Midbrain (tissue), 1 donor: ENCODE measurements at places on chromosomes 1 and 21.

GRCh38 chr1:3614755-3615742, 3.7 kb upstream of the MEGF6 start:
- no peak for DNase-seq

GRCh38 chr1:24584171-24584647, 28.3 kb downstream of the NCMAP start:
- DNase-seq: no peak

DNA sequence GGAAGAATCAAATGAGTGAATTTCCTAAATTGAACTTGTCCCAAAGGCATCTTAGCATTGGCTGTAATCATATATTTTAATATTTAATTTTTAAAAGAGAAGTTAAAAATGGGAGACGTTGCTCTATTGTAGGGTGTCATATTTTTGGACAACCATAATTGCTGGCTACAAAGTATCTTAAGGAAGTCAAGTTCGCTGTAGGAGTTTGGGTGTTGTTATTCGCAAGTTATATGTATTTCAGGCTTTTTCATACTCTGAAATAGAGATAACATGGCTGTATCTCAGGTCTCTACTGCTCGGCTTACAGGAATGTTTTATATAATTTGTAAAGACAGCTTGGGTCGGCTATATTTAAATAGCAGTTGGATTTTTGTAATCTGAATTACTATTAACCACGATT, 852 bp downstream of the TMEM50A start:
- DNase-seq: no peak

GRCh38 chr1:87830432-87830978, 501.8 kb downstream of the LMO4 start:
- no peak for DNase-seq

DNA sequence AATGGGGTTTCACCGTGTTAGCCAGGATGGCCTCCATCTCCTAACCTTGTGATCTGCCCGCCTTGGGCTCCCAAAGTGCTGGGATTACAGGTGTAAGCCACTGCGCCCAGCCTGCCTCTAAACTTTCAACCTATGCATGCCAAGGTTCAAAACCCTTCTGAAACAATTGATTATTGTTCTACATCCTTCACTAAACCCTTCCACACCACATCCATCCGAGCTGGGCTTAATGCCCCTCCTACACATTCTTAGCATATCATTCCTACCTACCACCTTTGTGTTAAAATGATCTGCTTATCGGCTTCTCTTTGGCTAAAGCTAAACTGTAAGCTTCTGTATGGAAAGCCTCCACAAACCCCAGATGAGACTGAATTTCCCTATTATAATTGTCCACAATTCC, 40.8 kb upstream of the DOCK7 start:
- DNase-seq: no peak

DNA sequence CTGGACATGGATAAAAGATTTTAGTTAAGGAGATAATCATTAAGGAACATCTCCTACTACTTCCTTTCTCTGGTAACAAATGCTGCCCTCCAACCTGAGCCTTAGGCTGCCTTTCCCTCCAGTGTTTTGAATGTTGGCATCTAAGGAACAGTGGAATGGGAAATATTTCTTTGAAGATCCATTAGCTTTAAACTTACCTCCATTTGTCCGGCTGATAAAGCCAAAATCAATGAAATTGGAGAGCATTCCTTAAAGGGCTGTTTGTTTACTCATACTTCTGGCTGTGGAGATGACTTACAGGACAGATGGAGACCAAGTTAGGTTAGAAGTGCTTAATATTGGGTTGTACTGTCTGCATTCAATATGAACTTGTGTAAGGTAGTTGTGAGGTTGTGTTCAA, 439.1 kb downstream of the PLA2G4A start:
- DNase-seq: no peak
